Activated CD4-positive, alpha-beta T cell treated with anti-CD3 and anti-CD28 coated beads for 36 hours (primary cell): ENCODE measurements at places on chromosomes 11 and 22.

DNA sequence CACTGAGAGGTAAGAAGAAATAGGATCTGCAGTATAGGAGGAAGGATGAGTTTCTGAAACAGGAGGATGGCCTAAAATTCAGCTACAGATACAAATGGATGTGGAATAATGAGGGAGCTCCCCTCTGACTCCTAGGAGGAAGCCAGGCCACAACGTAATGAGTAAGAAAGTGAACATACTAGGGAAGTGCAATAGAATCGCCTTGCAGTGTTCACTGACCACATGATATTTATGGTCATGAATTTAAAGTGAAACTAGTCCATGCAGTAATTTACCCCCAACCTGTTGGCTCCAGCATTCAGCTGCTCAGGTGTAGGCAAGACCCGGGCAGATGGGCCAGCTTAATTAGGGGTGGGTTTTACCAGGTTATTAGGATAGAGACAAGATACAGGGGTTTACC lies 101.7 kb downstream of the DEUP1 start:
- H3K27ac ChIP-seq = no peak overlapping the region
- H3K27me3 ChIP-seq = peaks cover 2% of the 10 kb centered on the region
- no peaks in the 10 kb centered on the region for H3K36me3 ChIP-seq

- no peaks in the 10 kb centered on the region for H3K36me3 ChIP-seq
- no peaks in the 10 kb centered on the region for H3K4me1 ChIP-seq
- DNase-seq = no peak
- H3K27me3 ChIP-seq = no peaks in the 10 kb centered on the region
- H3K27ac ChIP-seq = no peak overlapping the region
- no peak overlapping the region for H3K4me3 ChIP-seq
These were observed 150.1 kb downstream of the TENM4 start for GRCh38 chr11:79290761-79291160.

DNA sequence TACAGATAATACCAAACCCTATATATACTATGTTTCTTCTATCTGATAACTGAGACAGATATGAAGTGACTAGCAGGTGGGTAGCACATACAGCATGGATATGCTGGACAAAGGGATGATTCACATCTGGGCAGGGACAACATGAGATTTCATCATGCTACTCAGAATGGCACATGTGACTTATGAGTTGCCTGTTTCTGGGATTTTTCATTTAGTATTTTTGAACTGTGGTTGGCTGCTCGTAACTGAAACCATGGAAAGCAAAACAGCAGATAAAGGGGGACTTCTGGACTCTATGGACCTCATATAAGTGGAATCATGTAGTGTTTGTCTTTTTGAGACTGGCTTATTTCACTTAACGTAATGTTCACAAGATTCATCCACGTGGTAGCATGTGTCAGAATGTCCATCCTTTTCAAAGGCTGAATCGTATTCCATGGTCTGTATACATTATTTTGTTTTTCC lies 883.0 kb downstream of the TBC1D22A start:
- H3K4me1 ChIP-seq = no peaks in the 10 kb centered on the region
- H3K27me3 ChIP-seq = no peaks in the 10 kb centered on the region
- H3K4me3 ChIP-seq = no peak overlapping the region
- no peak for DNase-seq
- no peaks in the 10 kb centered on the region for H3K36me3 ChIP-seq

DNA sequence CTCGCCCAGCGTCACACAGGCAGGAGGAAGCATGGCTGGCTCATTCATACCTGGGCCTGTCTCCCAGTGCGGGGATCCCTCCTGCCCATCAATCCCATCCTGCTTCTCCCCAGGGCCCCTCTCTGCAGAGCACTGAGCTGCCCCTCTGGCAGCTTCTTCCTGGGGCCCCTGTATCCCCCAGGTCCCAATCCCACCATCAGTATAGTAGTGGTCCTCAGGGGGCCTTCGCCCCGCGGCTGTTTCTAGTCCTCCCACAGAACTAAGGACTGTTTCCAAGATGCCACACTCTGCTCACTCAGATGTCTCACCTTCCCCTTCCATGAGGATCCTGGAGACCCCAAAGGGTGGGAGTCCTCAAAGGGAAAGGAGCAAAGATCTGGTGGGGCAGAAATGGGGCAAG lies 97.6 kb downstream of the PDE2A start:
- H3K4me1 ChIP-seq = no peaks in the 10 kb centered on the region
- H3K27ac ChIP-seq = no peak overlapping the region
- no peak for DNase-seq
- H3K27me3 ChIP-seq = peaks cover 12% of the 10 kb centered on the region
- no peaks in the 10 kb centered on the region for H3K36me3 ChIP-seq

DNA sequence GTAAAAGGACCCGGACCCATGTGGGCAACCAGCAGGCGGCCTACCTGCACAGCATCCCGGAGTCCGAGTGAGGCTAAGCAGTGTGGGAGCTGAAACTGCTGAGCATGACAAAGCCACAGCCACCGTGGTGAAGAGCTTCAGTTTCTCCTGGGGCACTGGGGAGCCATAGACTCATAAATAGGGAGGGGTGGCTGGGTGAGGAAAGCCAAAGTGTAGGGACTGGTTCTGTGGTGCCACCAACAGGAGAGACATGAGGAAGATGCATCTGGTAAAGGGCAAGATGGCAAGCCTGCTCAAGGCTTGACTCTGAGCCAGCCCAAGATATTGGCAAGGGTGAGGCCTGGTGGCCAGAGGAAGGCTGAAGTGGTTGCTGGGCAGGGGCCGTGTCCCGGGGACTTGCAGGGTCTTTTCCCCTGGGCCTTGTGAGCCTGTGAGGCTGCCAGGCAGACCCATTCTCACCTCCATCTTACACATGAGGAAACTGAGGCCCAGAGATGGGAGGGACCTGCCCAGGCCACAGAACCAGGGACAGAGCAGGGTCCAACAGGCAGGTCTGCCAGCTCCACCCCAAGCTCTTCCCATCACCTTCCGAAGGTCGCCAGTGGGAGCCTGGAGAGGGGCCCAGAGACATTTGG lies 30.4 kb downstream of the CYTH4 start:
- peaks cover 69% of the 10 kb centered on the region for H3K4me1 ChIP-seq
- peaks cover 10% of the 10 kb centered on the region for H3K36me3 ChIP-seq
- no peak overlapping the region for H3K4me3 ChIP-seq
- peak; percentile 63 for DNase-seq
- no peaks in the 10 kb centered on the region for H3K27me3 ChIP-seq

GRCh38 chr22:37345863-37346504 lies 63.7 kb downstream of the CYTH4 start:
- no peak overlapping the region for H3K27ac ChIP-seq
- H3K27me3 ChIP-seq = no peaks in the 10 kb centered on the region
- no peaks in the 10 kb centered on the region for H3K36me3 ChIP-seq
- no peak overlapping the region for H3K4me3 ChIP-seq
- DNase-seq = no peak
- peaks cover 7% of the 10 kb centered on the region for H3K4me1 ChIP-seq

DNA sequence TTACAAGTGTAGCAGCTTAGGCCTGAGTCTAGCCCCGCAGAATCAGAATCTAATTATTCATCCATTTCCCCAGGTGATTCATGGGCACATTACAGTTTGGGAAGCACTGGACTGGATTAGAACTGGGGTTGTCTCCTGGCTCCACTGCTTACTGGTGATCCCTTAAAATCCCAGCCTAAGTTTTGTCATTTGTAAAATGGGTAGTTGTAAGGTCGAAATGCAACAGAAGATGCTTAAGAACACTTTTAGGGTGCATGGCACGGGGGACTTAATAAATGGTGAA lies 1.3 kb downstream of the STX3 start:
- no peaks in the 10 kb centered on the region for H3K36me3 ChIP-seq
- no peak overlapping the region for H3K27ac ChIP-seq
- peaks cover 15% of the 10 kb centered on the region for H3K4me1 ChIP-seq
- no peak for DNase-seq

DNA sequence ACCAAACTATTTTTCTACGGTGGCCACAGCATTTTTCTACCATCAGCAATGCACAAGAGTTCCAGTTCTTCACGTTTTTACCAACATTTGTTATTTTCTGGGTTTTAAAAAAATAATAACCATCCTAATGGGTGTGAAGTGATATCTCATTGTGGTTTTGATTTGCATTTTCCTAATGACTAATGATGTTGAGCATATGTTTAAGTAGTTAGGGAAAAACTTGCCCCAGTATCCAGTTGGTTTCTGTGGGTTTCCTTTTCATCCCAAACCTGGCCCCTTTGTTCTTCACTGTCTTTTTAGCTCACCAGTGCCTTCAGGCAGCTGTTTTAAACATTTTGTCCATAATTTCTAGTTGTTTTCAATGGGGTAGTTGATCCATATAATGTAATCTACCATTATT lies 14.7 kb upstream of the PTS start:
- peak; percentile 24 for DNase-seq
- no peak overlapping the region for H3K4me3 ChIP-seq
- no peaks in the 10 kb centered on the region for H3K36me3 ChIP-seq
- peaks cover 4% of the 10 kb centered on the region for H3K27me3 ChIP-seq

DNA sequence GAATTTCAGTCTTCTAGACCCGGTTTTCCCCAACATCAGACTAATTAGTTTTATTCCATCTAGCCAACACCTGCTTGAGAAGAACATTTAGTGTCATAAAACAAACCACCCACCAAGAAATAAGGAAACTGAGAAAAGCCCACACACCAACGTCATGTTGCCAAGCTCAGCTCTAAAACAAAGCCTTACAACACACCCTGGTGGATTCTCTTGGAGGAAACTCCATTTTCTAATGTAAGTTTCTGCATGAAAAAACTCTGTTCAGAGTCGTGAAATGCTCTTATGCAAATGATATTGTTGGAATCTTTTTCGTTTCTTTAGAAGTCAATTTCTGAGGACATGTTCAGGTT lies 105.0 kb upstream of the RAG2 start:
- no peak overlapping the region for H3K27ac ChIP-seq
- H3K4me1 ChIP-seq = peaks cover 5% of the 10 kb centered on the region
- DNase-seq = peak; percentile 26
- H3K27me3 ChIP-seq = peaks cover 23% of the 10 kb centered on the region

GRCh38 chr22:44446483-44446882 lies 51.5 kb downstream of the RTL6 start:
- no peaks in the 10 kb centered on the region for H3K27me3 ChIP-seq
- H3K27ac ChIP-seq = no peak overlapping the region
- H3K36me3 ChIP-seq = no peaks in the 10 kb centered on the region
- no peak overlapping the region for H3K4me3 ChIP-seq

GRCh38 chr11:90809581-90809980 lies 586.7 kb upstream of the CHORDC1 start:
- H3K27ac ChIP-seq = no peak overlapping the region
- no peak overlapping the region for H3K4me3 ChIP-seq
- H3K27me3 ChIP-seq = no peaks in the 10 kb centered on the region
- no peaks in the 10 kb centered on the region for H3K36me3 ChIP-seq
- no peaks in the 10 kb centered on the region for H3K4me1 ChIP-seq
- no peak for DNase-seq

GRCh38 chr11:121291896-121292494 lies 576 bp upstream of the SC5D start:
- H3K27me3 ChIP-seq = no peaks in the 10 kb centered on the region
- H3K36me3 ChIP-seq = peaks cover 6% of the 10 kb centered on the region
- H3K27ac ChIP-seq = peak overlapping the region; percentile 91
- peak overlapping the region; percentile 81 for H3K4me3 ChIP-seq
- peak; percentile 24 for DNase-seq
